ENCODE measurements at places on chromosomes 1 and 21.

GRCh38 chr1:57711326-57711725 is 287.5 kb upstream of the DAB1 start:
- DNase-seq: no peak

GRCh38 chr1:15583016-15583706 is 1.7 kb downstream of the AGMAT start:
- DNase-seq: no peak

DNA sequence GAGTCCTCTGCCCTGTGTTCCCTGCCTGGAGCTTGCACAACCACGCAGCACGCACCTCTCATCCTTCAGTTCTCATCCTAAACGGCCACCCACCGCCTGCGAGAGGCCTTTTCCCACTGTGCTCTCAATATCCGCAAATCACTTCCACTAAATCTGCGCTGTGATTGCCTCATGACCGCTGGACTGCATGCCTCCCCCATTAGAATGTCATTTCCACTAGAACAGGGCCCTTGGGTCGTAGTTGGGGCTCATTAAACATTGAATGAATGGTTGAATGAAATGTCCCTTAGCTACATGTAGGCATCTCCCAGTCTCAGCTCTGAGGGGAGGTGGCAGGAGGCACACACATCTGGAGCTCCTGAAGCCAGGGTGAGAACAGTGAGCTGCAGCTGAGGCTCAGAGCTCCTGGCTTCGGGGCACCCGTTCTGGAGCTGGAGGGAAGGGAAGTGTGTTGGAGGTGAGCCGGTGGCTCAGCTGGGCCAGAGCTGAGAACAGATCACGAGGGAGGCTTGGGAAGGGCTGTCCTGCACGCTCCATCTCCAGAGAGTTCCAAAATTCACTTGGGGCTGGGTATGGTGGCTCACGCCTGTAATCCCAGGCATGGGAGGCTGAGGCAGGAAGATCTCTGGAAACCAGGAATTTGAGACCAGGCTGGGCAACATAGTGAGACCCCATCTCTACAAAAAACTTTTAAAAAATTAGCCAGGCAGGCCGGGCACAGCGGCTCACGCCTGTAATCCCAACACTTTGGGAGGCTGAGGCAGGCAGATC is 30.4 kb downstream of the TMEM201 start:
- DNase-seq: no peak

DNA sequence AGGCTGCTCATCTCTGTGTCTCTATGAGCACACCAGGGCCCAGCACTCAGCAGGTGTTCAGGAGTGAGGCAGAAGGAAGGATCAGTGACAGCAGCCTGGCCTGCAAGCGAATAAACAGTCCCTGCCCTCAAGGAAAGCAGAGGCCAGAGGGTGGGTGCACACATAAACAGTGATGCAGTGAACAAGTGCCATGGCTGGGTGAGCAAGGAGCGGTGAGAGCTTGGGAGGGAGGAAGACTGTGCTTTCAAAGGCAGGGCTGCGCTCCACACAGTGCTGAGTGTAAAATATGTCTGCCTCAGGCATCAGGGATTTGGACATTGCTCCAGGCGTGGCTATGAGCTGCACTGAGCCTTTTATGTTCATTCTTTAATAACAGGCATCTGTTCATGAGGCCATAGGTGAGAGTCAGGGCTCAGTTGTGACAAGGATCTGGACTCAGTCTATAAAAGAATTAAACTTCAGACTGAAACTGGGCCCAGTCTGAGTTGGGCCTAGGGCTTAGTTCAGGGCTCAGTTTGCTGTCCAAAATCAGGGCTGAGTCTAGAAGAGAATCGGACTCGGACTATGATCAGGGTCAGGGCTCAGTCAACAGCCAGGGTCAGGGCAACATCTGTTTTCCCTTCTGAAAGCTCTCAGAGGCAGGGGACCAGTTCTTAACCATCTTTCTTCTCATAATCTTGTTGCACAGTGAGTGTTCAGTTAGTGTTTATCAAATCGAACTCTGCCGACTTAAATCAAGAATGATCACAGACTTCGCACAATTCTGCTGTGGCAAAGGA is 213.7 kb downstream of the FOXD2 start:
- no peak for DNase-seq

GRCh38 chr1:236913371-236914037 is 90.7 kb downstream of the MT1HL1 start:
- no peak for DNase-seq

DNA sequence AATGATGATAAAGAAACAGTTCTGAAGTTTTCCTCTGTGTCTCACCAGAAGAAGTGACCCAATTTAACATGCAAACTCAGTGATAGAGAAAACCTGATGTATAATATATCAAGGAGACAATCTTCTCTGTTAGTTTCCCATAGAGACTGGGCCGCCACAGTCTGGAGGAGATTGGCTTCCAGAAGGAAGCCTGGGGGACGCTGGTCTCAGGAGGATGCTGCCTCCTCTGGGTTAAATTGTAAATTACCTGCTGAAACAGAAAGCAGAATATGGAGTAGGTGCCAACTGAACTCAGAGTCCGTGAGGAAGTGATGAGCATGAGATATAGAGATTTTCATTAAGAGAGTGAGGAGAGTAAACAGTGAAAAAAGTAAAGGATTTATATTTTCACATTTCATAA is 15.8 kb downstream of the OR14I1 start:
- DNase-seq: no peak

DNA sequence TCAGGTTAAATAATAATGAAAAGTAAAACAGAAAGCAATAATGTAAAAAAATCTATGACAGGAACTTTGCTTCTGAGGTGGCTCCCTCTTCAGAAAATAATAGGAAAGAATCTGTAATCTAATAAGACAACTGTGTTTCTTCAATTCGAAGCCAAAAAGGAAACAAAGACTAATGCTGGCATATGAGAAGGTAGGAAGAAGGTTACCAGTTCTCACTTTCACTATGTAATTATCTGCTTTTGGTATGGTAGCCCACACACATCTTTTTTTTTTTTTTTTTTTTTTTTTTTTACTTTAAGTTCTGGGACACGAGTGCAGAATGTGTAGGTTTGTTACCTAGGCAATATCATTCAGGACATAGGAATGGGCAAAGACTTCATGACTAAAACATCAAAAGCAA is 47.1 kb downstream of the COP1 start:
- DNase-seq: no peak

DNA sequence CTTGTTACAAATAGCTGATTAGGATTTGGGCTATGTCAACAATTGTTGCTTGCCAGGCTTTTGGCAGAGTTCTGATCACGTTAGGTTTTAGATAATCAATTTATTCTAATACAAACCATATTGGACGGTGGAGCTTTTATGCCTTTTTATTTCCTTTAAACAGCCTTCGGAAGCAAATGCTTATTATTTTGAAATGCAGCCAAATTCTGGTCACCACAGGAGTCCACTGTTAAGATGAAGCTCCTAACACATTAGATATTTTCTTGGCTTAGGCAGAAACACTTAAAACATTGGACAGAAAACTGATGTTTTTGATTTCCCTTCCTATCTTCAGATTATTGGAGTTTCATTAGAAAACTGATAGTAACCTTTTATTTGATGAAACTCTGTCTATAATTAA is 82.9 kb downstream of the CENPF start:
- DNase-seq: no peak

DNA sequence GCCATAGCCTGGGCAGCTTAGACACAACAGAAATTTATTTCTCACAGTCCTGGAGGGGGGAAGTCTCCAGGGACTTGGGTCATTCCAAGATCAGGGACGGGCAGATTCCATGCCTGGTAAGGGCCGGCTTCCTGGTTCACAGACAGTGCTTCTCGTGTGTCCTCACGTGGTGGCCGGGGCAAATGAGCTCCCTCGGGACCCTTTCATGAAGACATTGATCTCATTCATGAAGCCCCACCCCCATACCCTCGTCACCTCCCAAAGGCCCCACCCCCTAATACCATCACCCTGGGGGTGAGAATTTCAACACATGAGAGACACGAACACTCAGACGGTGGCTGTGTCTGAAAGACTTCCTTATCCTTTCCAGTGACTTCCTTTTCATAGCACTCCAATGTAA is 51.5 kb downstream of the ACOT7 start:
- peak; percentile 30 for DNase-seq

DNA sequence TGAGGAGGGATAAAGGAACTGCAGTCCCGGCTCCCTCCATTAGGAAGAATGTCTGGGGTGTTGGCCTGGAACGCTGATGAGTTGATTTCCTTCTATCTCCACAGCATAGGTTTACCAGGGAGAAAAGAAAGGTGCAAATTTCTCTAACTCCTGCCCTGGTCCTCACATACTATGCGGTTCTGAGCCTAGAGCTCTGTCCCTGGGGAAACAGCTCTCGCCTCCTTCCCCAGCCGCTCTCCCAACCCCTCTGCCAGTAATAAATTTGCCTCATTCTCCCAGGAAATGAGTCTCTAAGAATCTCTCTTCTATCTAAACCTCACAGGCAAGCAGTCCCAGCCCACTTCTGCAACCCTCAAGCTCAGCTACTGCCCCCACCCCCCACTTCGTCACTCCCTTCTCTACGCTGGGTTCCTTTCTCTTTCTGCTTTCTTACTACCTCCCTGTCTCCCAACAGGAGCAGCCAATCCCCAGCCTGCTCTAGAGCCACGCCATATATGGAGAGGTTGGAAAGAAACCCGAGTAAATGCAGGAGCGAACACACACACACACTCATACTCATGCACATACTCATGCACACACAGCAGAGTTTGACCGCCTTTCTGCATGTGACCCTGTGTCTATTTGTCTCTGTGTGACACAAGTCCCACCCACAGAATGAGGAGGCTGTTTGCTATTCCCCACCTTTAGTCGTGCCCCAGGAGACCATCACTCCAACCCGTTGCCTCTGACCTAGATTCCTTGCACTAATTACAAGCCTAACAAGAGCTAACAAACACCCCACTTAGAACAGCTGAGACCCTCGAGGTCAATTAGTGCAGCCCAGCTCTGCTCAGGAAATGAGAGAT is 13.4 kb downstream of the PLEKHO1 start:
- peak; percentile 93 for DNase-seq

- peak; percentile 59 for DNase-seq
Observed at GRCh38 chr1:226798427-226799411, 59.6 kb upstream of the ITPKB start.

GRCh38 chr1:205775717-205776056 is 405 bp upstream of the RAB29 start:
- no peak for DNase-seq

DNA sequence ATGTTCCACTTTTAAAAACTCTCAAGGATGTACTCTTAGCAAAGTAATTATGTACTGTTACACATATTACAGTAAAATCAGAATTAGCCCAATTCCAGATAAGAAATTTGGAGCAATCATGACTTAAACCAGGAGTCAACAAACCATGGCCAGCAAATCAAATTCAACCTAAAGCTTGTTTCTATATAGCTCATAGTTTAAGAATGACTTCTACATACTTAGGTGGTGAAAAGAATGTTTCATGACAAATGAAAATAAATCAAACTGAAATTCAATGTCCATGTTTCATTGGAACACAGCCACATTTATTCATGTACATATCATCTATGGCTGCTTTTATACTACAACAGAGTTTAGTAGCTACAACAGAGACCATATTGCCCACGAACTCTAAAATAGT is 35.1 kb downstream of the FRRS1 start:
- no peak for DNase-seq

DNA sequence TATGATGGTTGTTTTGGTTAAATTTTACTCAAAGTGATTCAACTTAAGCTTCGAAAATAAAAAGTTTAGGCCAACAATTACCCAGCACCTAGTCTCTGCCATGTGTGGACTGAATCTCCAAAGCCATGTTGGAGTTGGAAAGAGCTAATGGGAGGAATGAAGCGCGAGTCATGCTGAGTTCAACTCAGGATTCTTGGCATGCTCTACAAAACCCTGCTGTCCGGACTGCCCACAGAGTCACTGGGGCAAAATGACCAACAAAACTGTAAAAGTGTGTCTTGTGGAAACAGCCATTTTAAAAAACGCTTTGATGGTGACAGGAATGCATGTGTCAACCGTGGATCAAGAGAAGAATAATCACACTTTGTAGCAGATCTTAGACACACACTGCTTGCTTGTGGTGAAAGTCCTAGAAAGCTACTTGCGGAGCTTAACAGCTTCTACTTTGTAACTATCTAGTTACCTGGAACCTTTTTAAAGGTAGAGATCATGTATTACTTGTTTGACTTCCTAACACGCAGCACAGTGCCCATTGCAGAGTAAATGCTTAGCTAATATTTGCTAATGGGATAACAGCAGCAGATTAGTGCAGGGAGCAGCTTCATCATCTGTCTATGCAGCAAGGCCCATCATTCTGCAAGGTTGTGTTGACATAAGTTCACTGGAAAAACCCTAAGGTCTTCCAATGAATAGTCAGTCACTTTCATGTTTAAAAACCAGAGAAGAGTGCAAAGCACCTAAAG is 7.0 kb upstream of the GBP6 start:
- DNase-seq: no peak

DNA sequence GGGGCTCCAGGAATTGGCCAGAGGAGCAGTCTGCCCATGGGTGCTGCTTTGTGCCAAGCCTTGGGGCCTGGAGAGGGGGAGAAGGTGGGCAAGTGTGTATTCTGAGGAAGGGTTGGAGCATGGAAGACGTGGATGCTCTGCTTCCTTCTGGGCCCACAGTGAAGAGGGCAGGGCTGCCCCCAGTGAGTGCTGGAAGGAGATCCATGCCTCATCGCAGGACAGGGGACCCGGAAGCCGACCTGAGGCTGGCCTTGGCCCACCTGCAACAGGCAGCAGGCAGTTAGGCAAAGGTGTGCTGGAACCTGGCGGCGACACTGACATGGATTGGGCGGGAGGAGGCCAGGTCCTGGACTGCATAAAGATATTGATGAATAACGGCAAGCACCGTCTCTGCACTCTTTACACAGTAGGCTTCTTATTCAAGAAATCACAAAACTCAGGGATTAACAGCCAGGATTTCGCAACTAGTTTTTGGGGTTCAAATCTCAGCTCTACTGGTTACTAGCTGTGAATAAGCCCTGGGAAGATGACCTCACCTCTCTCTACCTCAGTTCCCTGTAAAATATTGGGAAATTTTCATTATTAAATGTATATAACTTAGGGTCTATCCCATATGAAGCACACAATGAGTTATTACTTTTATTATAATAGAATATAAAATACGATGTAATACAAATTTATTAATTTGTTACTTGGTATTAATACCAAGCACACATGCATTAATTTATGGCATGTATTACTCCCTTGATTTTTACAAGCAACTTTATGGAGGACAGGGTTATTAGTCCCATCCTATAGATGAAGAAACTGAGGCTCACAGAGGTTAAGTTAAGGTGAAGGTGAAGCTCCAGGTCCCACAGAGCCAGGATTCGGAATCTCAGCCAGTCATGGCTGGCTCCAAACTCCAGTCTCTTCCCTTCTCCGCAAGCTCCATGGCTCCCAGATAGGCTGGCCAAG is 62.3 kb downstream of the DHRS3 start:
- DNase-seq: no peak

Data from right cardiac atrium (tissue), 5 donors.